ENCODE measurements at places on chromosomes 5 and 9. TPM values are rescaled to one million over a fixed set of nuclear protein-coding genes. Genes with fewer than 3 reads are reported as not detected.

The MYO10 gene
- 37.1 TPM for total RNA-seq

DNA sequence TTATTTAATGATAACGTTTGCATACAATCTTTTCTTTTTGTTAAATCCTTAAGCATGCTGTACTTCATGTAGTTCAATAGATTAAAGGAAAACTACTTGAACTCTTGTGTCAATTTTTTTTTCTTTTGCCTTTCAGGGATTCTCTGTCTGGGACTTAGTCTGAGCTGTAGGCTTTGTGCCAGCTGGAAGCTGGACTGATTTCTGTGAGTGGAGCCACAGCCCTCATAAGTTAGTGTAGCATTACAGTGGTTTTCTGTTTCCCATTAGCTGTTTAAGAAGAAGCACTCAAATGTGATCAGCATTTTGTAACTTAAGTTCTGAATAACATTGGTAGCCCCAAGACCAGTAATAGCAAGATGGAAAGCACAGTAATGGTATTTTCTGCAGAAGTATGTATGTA lies 330.6 kb upstream of the MEF2C start:
- peak; percentile 90 for DNase-seq

- DNase-seq = no peak
Measured at GRCh38 chr5:29247346-29248028, 1946.0 kb upstream of the CDH6 start.

The ZNF346 gene
- total RNA-seq = 17.9 TPM

- no peak for DNase-seq
Measured at GRCh38 chr9:112371060-112371459, 8.8 kb upstream of the HSDL2 start.
